Dermis microvascular lymphatic vessel endothelial cell (primary cell): ENCODE measurements at places on chromosomes 6 and 20. TPM values are rescaled to one million over a fixed set of nuclear protein-coding genes. Genes with fewer than 3 reads are reported as not detected.

Gene FAM209B
- 0.13 TPM in 1 of 2 replicates, not detected in the other for total RNA-seq

Gene FGD2
- not detected in 2 replicates for total RNA-seq

Gene SH3BGRL2
- 81.8 and 98.2 TPM in 2 replicates for total RNA-seq

Gene SMLR1
- not detected in 2 replicates for total RNA-seq

DNA sequence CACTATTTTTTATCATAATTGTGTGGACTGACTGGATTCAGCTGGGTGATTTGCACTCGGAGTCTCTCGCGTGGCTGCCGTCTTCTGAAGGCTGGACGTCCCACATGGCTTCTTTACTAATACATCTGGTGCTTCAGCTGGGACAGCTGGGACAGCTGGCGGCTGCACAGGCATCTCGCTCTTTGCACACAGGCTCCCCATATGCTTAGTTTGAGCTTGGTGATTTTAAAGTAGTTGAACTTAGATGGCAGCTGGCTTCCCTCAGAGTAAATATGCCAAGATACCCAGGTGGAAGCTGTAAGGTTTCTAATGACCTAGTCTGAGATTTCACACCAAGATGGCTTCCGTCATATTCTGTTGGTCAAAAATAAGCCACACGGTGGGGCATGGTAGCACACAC lies 38.7 kb upstream of the PPP1R3G start:
- no peak for DNase-seq

DNA sequence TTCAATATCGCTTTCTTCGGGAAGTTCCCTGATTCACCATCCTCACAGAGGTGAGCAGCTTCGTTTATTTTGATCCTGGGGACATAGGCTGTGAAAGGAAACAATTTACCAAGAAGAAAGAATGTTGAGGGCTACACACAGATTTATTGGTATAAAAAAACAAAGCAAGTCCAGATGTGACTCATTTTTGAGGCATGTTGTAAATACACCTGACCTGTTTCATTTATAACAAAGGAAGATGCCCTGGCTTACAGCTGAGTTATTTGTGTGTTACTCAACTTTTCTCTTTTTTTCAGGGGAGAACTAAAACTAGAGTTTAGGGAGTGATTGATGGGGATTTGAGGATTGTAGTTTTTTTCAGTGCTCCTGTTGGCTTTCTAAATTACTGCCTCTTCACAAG lies 489.5 kb downstream of the CBLN4 start:
- no peak for DNase-seq

DNA sequence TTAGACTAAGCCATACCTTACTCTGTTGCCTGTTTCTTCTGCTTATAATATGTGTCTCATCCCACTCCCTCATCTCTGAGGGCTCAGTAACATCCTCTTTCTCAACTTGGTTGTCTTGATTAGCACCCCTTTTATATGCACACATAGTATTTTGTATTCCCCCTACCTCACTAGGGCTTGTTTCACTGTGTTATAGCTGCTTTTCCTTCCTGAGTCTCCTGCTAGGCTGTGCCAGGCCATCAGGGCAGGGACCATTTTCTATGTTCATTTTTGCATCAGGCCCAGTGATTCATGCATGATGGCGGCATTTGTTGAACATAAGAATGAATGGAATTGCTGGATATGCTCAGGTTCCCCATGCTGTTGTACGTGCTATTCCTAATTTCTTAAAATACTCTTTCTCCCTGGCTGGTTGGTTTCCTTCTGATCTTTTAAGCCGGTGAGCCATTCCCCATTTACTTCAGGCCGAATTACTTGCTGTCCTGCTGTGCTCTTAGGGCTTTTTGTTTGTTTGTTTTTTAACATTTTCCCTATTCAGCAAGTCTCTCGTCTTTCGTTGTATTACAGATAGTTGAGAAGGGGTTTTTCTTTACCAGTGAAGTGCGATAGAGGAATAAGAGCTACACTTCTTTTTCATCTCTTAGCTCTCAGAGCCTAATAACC lies 183.2 kb downstream of the CARMIL1 start:
- DNase-seq: no peak

GRCh38 chr6:33276581-33276863 lies 401 bp upstream of the B3GALT4 start:
- no peak for DNase-seq

- DNase-seq: no peak
Measured at GRCh38 chr20:39298121-39298520, 336.0 kb downstream of the DHX35 start.

DNA sequence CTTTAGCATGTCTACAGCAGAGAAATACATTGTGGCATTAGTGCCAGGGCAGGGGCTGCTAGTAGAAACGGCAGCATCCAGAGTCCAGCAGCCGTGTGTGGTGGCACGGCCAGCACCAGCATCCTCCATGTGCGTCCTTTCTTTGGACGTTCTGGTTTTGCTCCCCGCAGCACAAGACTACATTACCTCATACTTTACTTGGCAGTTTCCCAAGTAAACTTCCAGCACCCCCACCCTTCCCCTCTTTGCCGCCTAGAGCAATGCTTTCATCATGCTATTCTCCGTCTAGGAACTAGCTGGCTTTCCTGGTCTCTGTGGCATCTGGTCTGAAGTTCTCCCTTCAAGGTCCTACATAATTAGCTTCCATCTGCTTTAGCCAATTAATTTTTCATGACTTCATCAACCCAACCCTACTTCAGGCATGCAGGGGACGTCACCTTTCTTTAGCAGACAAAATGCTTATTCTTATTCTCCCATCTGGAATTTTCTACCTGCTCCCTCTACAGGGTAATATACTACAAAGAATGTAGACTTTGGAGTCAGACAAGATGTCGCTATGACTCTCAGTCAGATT lies 67.6 kb downstream of the BLOC1S5 start:
- DNase-seq: peak; percentile 95

DNA sequence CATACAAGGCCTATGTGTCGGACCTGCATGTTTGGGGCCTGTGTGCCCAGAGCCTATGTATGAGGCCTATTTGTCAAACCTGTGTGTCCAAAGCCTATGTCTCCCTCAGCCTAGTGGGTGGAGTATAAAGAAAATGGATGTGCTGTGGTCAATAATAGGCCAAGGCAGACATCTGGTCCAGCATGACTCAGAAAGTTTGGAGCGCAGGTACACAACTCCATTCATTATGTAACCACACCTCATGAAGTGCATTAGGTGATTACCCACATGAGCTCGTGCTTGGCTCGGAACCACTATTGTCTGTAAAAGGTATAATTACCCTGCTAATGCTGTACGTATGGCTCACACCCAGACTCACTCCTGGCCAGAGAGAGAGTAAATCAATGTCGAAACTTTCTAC lies 302.4 kb upstream of the POU3F2 start:
- DNase-seq: no peak

- no peak for DNase-seq
Measured at GRCh38 chr20:63470410-63470809, 2.0 kb downstream of the KCNQ2 start.

GRCh38 chr6:50899306-50899870 lies 80.7 kb downstream of the TFAP2B start:
- no peak for DNase-seq

GRCh38 chr20:3193806-3194616 lies 10.5 kb downstream of the DDRGK1 start:
- no peak for DNase-seq

DNA sequence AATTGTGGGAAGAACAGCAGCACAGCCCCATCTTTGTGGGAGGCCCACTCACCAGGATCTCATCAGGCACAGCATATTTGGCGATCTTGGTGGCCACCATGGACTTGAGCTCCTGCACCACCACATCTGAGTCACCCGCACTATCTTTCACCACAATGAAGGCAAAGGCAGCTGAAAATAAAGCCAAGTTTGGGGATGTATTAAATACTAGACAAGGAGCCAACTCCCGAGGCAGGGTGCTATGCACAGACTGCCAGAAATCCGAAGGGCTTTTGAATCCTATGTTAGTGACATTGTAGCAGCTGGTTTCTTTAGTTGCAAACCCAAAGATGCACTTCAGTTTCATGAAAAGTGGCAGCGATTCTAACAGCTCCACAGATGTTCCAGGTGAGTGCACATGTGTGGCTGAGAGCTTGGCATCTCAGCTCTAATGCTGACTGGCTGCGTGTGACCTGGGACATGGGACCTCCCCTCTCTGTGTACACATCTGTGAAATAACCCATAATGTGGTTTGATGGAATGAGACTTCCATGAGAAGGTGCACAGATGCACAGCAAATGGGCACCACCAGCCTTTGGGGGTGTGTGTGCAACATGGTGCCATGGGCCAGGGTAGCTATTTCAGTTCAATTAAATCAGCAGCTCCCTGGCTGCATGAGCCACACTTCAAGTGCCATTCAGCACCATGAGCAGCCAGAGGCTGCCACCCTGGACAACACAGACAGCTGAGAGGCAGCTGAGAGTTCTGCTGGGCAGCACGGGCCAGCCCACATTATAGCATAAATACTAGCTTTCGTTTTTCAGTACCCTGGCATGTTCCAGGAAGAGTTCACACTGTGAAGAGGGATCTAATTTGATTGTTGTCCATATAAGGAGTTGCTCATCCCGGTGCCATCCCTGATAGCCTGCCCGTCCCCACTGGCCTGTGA lies 16.9 kb upstream of the APMAP start:
- DNase-seq: no peak

DNA sequence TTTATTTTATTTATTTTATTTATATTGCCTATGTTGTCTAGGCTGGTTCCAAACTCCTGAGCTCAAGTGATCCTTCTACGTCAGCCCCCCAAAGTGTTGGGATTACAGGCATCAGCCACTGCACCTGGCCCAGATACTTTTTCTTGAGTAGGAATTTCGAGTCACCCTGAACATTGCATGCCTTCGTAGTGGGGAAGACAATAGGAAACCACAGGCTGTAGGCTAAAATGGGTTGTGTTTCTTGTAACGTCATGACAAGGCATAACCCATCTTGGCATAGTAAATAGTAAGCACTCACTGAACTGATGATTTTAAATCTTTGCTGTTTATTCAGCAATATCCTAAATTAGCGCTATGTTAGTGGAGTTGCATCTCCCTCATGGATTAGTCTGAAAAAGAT lies 34.9 kb downstream of the PTPN1 start:
- DNase-seq: no peak

DNA sequence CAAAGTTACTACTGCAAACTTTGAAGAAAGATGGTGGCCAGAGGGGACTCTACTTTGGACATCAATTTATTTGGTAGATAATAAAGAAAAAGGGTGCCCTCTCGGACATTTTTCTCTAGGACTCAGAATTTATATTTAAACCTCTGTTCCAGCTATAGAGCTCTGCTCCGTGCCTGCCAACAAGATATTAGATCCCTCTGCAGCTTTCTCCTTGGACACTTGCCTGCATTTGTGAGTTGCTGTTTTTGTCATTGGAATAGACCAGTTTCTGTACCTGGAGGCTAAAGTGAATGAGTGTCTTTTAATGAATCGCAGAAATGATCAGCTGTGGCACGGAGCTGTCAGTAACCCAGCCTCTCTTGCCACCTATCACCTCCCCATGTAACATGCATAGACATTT lies 253.5 kb downstream of the NRN1 start:
- no peak for DNase-seq
